ENCODE measurements at places on chromosomes 13 and 19. TPM values are rescaled to one million over a fixed set of nuclear protein-coding genes. Genes with fewer than 3 reads are reported as not detected.

DNA sequence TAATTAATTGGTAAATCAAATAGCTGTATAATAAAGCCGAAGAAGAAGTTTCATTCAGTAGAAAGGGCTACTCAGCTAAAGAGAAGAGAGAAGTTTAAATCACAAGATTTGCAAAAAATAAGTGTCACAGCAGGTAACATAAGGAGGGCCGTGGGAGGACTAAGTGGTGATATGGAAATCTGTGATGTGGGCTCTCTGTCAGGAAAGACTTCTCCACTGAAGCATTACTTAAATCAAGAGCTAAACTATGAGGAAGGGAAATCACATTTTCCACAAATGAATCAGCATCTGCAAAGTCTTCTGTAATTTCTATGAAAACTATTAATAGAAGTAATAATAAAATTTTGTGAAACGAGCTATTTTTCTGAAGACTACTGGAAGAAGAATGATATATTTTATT, 153.8 kb downstream of the PCDH9 start:
- no peak for DNase-seq

KIR3DL2 gene
- not detected for total RNA-seq

- DNase-seq, result no peak
These were observed 262.5 kb downstream of the SLITRK6 start for GRCh38 chr13:85536706-85537105.

C19orf25 gene
- total RNA-seq, result 17.9 TPM

- DNase-seq, result peak; percentile 74
These were observed 6.0 kb downstream of the TMIGD2 start for GRCh38 chr19:4295972-4296771.

GRCh38 chr13:55464222-55464621, 1676.5 kb upstream of the PRR20A start:
- no peak for DNase-seq

GRCh38 chr19:18733196-18733647, 49.7 kb downstream of the CRTC1 start:
- DNase-seq, result no peak

GRCh38 chr19:41965106-41965505, 6.0 kb upstream of the RABAC1 start:
- no peak for DNase-seq

- DNase-seq, result no peak
These were observed 2.4 kb downstream of the MYPOP start for GRCh38 chr19:45899919-45900589.

PTH2 gene
- total RNA-seq, result not detected

ZNF835 gene
- 13.0 TPM for total RNA-seq

GRCh38 chr19:33510462-33511194, 11.0 kb downstream of the PEPD start:
- no peak for DNase-seq

GRCh38 chr19:3129112-3129511, 6.7 kb upstream of the GNA15 start:
- DNase-seq, result no peak

ZNF44 gene
- total RNA-seq, result 17.5 TPM

Measured in frontal cortex (tissue), 4 donors.